BE2C (cell line): ENCODE measurements at places on chromosomes 6 and 20.

DNA sequence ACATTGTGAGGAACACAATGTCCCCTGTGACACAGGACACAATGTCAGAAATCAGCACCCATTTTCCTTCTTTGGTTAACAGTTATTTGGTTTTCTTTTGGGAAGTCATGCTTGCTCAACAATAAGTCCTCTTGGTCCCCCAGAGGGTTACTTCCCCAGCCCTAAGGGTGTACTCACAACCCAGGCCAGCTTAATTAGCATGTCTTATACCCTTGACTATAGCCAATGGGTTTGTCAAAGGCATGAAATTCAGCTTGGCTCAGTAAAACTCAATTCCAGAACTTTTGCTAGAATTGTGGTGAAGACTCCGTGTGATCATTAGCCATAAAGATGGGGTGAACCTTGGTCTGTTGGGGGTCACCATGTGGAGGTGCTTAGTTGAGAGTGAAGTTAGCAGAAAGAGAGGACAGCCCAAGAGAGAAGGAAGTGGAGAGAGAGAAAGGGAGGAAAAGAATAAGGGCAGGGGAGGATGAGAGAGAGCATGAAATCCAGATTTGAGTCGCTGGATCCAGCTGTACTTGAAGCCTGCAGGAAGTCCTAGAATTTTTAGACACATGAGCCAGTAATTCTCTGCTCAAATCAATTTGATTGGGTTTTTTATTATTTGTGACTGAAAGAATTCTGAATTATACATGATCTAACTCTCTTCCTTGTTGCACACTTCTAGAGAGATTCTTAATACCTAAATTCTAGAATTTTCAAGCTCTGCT is 321.3 kb upstream of the JAG1 start:
- DNase-seq = no peak

DNA sequence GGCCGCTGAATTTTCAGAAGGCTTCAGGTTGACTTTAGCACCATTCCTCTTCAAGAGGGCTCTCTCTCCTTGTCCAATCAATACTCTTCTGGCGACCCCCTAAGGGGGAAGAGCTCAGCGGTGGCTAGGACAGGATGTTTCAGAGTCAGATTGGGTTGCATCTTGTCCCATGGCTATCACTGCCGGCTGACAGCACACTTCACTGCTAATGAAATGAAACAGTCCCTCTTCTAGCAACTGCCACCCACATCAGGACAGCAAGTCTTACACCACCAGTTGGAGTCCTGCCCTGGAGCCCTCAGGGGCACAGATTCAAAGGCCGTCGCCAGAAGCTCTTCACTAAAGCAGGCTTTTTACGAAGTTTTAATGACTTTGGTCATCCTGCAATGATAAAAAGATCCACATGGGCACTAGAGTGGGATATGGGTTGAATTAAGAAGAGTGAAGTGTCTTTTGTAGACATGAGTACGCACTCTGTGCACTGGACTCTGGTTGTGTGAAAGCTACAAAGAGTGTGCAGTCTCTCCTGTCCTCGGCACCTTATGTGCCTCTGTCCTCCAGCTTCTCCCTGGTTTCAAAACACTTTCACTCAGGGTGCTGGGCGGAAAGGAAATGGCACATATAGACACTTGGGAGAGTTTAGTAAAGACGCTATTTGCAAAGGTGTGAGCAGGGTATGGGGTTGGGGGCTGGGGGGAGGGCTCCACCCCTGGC is 66.1 kb upstream of the SLC22A16 start:
- DNase-seq = peak; percentile 50

DNA sequence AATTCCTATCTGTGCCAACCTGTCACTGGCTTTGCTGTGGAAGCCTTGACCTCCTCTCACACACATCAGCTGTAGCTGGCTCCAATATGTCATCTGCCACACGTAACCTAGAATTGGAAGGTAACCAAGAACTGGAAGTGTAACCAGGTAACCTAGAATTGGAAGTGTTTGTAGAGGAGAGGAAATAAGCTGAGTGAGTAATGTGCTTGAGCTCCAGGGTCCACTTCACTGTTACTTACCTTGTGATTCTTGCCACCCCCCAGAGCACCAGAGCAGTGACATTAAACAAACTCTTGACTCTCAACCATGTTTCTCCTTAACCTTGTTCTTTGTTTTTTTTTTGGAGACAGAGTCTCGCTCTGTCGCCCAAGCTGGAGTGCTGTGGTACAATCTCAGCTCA is 350.5 kb downstream of the NRN1 start:
- no peak for DNase-seq

- DNase-seq = no peak
These were observed 71.4 kb upstream of the PRSS16 start for GRCh38 chr6:27176096-27176495.

DNA sequence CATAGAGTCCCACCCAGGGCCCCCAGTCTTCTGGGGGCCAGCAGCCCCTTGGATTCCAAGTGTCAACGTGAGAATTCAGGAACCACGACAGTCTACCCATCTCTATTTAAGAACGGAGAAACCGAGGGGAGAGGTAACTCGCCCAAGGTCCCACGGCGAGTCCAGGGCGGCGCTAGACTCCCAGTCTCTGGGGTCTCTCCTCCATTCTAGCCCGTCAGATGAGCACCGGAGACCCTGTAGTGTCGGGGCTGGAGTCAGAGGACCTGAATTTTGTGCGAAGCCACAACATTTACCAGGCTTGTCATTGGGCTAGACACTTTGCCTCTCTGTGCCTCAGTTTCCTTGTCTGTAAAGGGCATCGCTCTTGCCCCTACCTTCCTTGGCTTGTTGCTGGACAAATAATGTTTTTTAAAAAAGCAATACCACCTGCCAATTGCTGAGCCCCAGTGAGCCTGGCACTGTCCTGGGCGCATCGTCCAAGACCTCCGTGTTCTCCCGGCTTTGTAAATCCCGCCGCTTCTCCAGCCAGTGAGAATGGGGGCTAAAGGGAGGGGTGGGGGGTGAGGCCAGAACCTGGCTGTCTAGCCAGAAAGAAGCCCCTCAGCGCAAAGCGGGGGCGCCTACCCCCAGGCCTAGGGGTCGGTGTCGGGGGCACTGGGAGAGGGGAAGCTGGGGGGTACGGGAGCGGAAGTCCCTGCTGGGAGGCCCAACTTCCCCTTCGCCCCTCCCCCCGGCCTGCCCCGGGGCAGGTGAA is 91.7 kb downstream of the NCR2 start:
- DNase-seq = no peak

DNA sequence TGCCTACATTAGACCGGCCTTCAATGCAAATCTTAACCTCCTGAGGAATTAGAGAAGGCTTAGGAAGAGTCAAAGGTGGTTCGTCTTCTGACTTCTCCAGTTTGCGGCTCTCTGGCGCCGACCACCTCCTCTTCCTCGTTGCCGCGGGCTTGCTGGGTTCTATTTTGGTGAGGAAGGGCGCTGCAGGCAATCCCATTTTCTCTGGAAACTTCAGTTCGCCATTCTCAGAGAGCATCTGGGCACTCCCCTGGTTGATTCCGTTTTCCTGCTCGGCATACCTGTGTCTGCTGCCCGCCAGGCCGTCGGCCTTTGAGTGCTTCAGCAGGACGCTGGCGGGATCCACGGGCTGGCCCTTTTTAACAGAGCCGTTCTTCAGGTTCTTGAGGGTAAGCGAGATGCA is 67.9 kb downstream of the GMPR start:
- no peak for DNase-seq

DNA sequence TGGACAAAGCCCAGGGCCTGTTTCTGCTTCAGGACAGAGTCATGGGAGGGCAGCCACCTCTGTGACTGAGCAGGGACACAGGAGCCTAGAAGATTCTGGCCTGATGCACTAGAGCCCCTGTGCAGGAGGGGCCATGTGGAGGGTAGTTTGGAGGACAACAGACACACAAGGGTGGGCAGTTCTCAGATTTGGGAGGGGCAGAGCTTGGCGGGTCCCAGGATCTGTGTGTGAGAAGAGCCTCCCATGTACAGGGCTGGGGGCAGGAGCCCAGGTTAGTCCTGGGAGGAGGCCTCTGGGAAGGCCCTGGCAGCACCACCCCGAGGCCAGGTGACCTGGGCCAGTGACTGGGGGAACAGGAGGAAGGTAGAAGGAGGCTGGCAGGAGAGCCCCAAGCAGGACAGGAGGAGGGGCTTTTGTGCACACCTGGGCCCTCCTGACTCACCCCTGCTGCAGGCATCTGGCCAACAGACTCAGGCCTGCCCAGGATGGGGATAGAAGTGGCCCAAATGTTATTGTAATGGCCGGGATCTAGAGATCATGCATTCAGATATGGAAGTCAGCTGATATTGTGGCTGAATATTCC is 1.4 kb upstream of the ULBP3 start:
- no peak for DNase-seq

DNA sequence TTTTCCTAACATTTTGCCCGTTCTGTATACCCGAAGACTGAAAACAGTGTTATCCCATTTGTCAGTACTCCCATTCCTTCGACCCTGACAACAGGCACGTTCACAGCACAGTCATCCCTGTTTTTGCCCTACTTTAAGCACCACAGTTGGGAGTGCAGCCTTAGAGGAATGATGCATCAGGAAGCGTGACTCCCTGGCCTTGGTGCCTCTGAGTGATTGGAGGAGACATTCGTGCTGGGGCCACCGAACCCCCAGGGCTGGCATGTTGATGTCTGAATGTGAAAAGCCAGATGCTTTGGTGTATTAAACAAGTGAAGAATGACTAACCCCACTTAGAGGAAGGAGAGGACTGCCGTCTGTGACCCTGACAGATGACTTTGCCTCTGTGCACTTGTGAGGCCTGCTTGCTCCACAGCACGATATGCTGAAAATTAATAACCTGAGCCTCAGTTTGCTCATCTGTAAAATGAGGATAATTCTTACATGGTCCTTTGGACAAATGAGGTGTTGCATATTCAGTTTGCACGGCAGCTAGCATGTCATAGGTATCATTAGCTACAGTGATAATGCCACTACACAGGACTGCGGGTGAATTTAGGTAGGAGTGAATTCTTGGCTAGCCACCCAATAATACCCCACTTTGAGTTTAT is 36.0 kb downstream of the STK35 start:
- no peak for DNase-seq

DNA sequence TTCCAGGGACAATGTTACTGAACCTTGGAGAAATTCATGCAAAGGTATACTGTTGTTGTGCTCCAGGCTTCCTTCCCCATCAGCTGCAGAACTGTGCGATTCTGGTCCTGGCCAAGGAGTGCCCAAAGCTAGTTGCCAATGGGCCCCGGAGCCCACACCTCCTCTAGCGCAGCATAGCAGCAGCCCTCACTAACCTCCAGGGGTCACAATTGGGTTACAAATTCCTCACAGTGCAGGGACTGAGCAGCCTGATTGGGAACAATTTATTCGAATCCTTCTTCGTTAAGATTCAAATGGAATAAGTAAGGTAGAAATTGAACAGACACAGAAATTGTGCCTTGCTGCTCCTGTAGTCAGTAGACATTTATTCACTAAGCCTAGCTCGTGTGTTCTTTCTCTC is 284.9 kb downstream of the PRKN start:
- DNase-seq = peak; percentile 67

DNA sequence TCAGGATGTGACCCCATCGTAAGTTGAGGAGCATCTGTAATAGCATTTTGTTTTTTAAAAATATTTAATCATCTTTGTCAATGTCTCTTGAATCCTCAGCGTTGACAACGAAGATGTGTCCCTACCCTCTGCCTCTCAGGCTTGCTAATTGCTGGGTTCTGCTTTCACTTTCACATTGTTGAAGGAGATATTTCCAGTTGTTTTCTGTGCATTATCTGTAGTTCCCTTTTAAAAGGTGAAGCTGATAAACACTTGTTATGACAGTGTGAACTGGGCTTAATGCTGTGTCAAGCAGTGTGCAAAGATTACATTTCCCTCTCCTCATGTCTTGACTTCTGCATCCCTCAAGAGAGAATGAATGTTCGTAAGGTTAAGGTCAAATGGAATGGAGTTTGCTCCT is 54.9 kb downstream of the CSE1L start:
- DNase-seq = no peak

- DNase-seq = peak; percentile 29
These were observed 1.5 kb downstream of the MAFB start for GRCh38 chr20:40687384-40688128.
